ENCODE measurements at places on chromosomes 16 and 17.

GRCh38 chr17:65345261-65346005, 208.3 kb downstream of the RGS9 start:
- DNase-seq = no peak

GRCh38 chr17:70295731-70296130, 126.4 kb downstream of the KCNJ2 start:
- peak; percentile 68 for DNase-seq

DNA sequence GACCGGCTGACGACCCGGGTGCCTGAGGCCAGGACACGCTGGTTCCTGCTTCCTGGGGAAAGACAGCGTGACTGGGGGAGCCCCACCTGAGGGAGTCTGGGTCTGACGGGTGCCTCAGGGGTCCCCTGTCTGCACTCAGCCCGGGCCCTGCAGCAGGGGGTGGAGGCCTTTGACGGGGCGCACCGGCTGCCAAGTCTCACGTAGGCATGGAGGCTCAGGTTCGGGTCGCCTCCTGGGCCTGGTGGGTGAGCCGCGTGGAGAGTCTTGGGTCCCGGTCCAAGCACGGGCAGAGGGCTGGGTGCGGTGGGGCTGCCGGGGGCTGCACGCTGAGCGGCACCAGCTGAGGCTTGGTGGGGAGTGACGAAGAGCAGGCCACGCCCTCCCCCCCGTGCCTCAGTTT, 40.9 kb downstream of the SOX8 start:
- DNase-seq = no peak

DNA sequence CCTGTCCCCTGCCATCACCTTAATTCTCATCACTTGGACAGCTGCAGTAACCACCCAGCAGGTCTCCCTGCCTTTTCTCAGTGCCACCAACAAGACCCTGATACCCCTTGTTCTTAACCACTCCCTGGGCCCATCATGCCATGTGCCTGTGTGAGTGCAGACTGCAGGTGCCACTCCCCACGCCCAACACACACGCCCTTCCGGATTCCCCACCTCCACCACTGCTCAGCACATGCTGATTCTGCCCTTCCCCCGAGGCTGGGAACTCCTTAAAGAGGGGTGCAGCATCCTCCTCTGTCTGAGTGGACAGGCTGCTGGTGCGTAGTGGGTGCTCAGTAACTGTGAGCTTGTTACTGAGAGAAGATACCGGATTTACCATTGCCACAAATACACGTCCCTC, 52.4 kb downstream of the PLD6 start:
- no peak for DNase-seq

GRCh38 chr16:15879255-15879811, 9.1 kb downstream of the CEP20 start:
- DNase-seq = peak; percentile 70

DNA sequence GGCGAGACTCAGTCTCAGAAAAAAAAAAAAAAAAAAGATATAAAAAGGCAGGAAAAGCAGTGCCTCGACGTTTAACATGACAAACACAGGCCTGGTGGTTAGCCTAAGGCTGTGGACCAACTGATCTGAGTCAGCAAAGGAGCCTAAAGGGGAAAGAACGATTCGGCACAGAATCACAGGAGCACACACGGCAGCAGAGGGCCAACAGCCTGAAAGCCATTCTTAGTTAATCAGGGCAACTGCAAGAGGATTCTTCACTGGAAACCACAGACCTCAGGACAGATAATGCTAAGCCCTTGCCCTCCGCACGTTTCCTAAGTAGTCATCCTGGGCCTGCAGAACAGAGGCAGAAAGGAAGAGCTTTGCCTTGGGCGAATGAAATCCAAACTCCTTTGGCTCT, 14.7 kb downstream of the TMEM11 start:
- DNase-seq = no peak

- DNase-seq = no peak
Measured at GRCh38 chr17:12706070-12706469, 40.4 kb downstream of the MYOCD start.

GRCh38 chr16:19011169-19011731, 27.5 kb downstream of the TMC7 start:
- DNase-seq = no peak

- no peak for DNase-seq
Measured at GRCh38 chr16:15773968-15774367, 82.9 kb downstream of the MYH11 start.

DNA sequence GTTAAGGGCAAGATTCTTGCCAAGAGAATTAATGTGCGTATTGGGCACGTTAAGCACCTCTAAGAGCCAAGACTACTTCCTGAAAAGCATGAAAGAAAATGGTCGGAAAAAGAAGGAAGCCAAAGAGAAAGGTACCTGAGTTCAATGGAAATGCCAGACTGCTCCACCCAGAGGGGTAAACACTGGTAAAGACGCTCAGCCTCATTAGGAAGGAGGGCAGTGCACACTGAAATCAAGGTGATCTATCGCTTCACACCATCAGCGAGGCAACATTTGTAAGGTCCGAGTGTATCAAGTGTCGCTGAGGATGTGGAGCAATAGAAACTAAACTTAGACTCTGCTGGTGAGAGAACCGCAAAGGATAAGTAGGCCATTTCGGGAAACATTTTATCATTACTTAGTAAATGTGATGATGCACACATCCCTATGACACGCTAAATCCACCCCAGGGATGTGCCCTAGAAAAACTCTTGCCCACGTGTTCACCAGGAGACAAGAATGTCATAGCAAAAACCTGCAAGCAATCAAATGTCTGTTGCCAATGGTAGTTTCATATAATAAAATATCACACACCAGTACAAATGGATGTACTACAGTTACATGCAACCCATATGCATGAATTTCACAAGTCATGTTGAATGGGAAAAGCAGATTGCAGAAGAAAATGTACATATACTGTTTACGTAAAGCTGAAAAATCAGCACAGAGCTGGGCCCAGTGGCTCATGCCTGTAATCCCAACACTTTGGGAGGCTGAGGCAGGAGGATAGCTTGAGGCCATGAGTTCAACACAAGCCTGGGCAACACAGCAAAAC, 23.6 kb downstream of the CNTROB start:
- no peak for DNase-seq

DNA sequence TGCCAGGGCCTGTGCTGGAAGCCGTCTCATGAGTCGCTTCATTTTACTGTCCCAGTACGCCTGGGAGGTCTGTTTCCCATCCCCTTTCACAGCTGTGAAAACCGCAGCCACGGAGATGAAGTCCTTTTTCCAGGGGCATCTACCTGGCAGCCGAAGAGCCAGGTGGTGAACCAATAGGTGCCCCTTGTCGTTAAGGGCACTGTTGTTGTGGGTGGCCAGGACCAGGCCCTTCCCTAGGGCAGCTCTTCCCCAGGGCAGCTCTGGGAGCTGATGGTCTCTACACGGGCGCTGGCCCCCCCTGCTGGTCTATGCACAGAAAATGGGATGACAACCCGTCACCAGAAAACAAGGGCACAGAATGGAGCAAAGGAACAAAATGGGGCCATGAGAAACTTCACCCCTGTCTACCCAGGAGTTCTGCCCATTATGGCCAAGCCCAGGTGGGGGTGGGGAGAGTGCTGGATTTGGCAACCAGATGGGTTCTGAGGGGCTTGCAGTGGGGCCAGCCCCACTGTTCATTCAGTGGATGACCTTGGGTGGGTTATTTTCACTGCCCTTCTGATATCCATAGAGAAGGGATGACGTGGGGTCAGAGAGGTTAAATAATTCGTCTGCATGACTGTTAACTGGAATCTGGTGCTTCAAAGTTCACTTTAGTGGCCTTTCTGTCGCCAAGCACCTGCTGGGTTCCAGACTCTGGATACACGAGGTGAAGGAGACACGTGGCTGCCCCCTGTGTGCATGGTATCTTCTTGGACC, 11.5 kb downstream of the RMI2 start:
- DNase-seq = peak; percentile 66

GRCh38 chr17:81084680-81085419, 49.9 kb downstream of the BAIAP2 start:
- no peak for DNase-seq

DNA sequence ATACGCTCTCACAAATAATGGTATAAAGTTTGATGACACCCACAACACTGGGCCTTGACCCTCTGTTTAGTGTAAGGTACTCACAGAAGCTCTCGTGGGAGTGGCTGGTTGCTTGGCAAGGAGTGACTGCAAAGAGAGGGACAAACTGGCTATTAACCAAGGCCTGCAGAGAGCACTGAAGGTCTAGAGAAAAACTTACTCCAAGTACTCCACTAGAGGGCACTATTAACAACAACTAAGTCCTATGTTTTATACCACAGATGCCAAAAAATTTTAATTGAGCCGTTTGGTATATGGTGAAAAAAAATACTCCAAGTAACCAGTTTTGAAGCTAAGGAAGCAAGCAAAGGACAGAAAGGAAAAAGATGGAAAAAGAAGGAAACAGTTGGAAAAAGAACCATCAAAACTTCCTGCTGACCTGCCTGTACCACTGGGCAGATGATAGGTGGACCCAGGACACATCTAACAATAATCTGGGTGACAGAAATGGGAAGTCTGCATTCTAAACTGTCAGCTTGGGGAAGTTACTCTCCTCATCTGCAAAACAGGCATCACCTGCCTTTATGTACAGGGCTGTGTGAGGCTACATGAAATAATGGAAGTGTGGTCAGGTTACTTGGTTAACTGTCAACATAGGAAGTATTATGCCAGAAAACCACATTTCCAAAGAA, 23.2 kb downstream of the DYNC1LI2 start:
- peak; percentile 57 for DNase-seq

- no peak for DNase-seq
Measured at GRCh38 chr16:7363422-7364417, 31.1 kb downstream of the RBFOX1 start.

- peak; percentile 72 for DNase-seq
Measured at GRCh38 chr17:73189417-73190099, 3.3 kb upstream of the COG1 start.

- peak; percentile 73 for DNase-seq
Measured at GRCh38 chr17:4162775-4163466, 19.9 kb downstream of the CYB5D2 start.

GRCh38 chr16:35678-36305, 17.6 kb downstream of the POLR3K start:
- DNase-seq = no peak

- peak; percentile 27 for DNase-seq
Measured at GRCh38 chr16:10635365-10636021, 55.1 kb upstream of the EMP2 start.

DNA sequence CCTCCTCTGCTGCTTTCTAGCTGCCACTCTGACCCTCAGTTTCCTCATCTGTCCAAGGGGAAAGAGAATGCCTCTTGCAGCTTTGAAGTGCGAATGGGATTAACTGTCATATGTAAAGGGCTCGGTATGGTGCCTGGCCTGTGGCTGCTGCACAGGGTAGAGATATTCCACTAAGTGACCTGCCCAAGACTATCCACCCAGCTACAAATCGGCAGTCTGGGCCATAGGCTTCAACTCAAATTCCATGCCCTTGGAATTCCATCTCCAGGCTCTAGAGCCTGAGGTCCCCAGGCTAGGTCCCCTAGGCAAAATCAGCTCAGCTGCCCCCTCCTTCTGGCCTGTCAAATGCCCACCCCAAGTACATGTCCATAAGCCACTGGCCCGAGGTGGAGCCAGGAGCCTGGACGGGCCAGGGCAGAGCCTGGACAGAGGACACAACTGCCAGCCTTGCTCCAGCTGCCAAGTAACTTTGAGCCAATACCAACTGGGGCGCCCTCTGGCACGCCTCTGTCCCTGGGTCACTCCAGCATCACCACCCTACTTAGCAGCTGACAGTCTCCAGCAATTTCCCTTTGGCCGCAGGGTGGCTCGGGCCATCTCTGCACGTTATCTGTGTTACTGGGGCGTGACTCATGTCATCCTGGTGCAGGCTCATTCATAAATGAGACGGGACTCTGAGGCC, 57.2 kb downstream of the SDK2 start:
- no peak for DNase-seq

DNA sequence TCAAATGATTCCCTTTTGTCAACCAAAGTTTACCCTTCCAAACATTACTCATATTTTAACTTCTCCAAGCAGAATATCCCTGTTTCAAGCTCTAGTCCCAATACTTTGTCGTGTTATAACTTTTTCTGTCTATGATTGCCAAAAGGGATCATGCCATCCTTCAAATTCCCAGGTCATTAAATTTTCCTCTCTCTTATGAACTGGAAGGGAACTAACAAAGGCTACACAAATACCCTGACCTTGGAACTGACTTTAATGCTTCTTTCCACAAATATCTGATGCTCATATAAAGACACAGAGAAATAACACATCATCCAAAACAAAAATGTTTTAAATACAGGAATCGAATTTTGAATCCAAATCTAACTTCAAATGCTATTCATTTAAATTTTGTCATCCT, 1352.7 kb downstream of the CDH11 start:
- DNase-seq = no peak

- no peak for DNase-seq
Measured at GRCh38 chr17:38632334-38632733, 26.6 kb upstream of the SRCIN1 start.

GRCh38 chr17:64028874-64029464, 8.5 kb upstream of the ICAM2 start:
- DNase-seq = peak; percentile 74

DNA sequence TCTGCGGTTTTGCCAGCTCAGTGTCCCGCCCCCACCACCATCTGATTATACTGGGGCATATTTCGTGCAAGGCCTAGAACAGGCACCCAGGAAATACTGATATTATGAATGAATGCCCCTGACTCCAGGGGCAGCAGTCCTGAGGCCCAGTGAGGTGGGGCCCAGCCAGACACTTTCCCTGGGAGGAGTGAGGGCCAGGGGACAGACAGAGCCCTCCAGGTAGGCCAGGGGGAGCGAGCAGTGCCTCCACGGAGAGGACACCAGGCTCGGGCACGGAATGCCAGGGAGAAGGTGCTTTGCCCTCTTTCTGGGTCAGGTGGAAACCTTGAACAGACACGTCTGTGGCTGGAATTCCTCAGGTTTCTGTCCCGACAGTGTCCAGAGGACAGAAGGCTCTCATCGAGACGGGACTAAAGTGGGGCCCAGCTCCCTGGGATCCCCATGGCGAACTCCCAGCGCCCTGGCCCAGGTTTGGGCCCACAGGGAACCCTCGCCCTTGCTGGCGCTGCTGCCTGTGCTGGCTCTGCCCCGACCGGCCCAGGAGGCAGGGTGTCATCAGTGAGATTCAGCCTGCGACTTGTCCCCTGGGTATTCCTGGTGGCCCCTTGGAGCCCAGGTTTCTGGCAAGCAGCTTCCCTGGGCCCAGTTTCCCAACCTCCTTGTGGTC, 4.3 kb downstream of the KATNB1 start:
- DNase-seq = no peak

DNA sequence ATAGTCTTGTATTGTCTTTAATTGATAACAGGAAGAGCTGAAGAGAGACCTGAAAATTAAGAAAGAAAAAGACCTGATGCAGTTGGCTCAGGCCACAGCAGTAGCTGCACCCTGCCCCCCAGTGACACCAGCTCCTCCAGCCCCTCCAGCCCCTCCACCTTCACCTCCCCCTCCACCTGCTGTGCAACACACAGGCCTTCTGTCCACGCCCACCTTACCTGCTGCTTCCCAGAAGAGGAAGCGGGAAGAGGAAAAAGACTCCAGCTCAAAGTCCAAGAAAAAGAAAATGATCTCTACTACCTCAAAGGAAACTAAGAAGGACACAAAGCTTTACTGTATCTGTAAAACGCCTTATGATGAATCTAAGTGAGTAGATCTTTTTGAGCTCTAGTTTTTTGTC, 36.8 kb downstream of the C17orf58 start:
- no peak for DNase-seq

GRCh38 chr17:32345951-32346600, 3.9 kb upstream of the ZNF207 start:
- no peak for DNase-seq

Data from inflammatory macrophage (primary cell).